RPMI8226 (cell line): ENCODE measurements at places on chromosomes 7 and 10.

DNA sequence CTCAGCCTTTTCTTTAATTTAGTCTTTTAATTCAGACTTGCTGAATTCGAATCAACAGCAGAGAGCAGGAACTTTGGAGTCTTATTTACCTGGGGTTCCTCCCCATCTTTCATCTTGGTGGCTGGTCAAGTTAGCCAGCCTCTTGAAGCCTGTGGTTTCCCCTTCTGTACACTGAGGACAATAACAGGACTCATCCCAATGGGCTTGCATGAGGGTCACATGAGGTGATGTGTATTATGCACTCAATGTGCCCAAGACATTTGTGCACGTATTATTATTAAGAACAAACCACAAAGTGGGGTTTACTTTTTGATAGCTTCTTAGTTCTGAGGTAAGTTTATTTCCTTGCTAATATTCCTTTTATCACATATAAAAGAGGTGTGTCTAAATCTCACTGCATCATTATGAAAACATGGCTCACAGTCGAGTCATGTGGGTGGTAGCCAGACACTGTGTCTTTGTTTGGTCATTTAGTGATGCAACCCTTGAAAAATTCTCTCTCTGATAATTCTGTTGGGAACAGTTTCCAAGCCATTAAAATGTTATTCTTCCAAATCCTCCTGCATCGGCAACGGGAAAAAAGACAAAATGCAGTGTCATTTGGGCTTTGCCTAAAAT, 86.5 kb upstream of the GRB10 start:
- no peak for DNase-seq

DNA sequence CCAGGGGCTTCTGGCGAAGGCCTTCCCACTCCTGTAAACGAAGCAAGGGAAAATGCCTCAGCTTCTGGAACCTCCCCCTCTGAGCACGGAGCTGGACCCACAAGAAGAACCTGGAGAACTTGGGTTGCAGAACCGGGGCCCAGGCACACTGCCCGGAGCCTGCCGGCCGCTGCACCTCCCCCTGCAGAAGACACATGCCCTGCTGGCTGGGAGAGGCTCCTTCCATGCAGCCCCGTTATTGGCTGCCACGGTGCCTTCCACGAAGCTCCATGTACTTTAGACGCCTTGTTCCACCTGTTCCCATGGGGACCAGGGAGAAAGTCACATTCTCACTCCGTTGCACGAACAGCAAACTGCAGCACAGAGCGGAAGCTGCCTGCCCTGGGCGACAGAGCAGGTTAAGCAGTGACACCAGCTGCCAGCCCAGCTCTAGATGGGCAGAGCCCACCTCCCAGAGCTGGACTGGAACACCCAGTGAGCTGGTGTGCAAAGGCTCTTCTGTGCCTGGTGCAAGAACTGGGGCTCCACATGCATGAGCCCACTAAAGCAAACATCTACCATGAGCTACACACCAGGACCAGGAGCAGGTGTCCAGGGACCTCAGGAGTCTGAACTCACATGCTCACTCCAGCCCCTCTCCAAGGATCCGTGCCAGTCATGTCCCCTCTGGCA, 70.1 kb downstream of the TNS3 start:
- DNase-seq: no peak

- no peak for DNase-seq
These were observed 40.8 kb downstream of the ZNF138 start for GRCh38 chr7:64834989-64835388.

DNA sequence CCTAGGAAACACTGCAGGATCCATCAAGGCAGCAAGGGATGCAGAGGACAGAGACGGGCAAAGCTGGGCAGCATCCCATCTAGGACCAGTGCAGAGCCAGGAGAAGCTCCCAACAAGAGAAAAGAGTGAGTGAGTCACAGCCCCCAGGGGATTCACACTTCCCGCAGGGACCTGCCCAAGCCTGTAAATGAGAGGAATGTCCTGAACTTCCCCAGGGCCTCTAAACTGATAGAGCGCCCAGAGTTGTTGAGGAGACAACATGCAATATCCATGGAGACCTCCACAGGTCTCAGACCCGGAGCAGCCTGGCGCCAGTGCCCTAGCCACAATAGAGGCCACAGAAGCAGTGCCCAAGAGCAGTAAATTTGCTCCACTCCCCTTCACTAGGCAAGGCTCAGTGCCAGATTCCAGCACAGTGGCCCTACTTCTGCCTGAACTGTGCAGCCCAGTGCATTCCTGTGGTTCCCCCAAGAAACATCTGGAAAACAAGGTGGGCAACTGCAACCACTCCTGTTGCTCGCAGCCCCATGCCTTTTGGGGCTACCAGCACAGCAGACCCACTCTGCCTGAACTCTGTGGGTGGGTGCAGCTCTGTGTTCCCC, 567.5 kb downstream of the POM121L12 start:
- DNase-seq: no peak

- DNase-seq: no peak
These were observed 153.7 kb downstream of the FANK1 start for GRCh38 chr10:126049759-126050700.

- no peak for DNase-seq
These were observed 293.5 kb upstream of the GALNT17 start for GRCh38 chr7:70838292-70838907.

GRCh38 chr7:117731455-117731854, 141.8 kb downstream of the CTTNBP2 start:
- no peak for DNase-seq

- no peak for DNase-seq
These were observed 103.3 kb upstream of the NFE2L3 start for GRCh38 chr7:26048663-26049062.

DNA sequence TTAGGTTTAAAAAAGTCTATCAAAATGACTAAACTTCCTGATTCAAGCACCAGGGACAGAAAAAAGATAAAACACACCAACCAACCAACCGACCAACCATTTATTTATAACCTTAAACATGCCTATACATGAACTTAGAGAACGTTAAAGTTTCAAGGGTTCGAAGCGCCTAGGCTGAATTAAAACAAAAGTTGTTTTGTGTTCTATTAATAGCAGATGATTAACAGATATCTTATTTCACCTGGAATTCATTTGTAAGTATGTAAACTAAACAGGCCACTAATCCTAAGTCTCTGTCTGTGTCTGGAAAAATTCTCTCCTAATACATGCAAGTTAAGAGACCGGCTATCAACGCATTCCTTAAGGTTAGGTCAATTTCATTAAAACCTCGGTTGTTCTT, 1.4 kb downstream of the BAIAP2L1 start:
- DNase-seq: no peak

- no peak for DNase-seq
These were observed 22.3 kb downstream of the MDFIC start for GRCh38 chr7:114943953-114944744.

DNA sequence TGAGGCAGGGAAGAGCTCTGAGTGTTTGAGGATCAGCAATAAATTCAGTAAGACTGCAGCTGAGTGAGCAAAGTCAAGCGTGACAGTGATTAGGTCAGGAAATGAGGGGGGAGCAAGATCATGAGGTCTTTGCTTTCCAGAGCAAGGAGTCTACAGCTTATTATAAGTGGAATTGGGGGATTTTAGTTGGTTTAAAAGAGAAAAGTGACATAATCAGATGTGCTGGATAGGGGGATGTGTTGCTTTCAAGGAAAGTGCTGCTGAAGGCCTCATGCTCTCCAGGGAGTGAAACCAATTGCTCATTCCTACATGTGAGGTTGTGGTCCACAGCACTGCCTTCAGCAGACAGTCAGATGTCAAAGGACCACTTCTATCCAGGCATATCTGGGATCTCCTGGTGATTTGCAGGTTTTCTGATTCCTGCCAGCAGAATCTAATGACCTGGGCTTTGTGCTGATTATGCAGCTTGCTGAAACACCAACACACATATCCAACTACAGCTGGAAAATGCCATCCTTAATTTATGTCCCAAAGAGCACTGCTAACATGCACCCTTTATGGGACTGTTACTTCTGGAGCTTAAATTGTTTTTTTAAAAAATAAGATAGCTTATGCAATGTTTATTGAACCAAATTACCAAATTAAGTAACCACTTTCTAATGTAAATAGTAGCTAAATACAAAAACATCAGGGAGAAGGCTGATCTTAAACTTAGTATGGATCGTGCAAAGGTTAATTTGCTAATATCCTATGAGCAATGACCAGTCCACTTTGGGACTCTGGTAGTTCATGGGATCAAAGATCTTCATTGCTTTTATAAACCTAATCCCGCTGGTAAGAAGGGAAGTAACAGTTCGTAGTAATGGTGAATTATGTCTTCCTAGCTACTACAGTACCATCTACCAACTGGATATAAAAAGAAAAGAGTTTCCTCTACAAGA, 607.6 kb downstream of the KCNMA1 start:
- no peak for DNase-seq

DNA sequence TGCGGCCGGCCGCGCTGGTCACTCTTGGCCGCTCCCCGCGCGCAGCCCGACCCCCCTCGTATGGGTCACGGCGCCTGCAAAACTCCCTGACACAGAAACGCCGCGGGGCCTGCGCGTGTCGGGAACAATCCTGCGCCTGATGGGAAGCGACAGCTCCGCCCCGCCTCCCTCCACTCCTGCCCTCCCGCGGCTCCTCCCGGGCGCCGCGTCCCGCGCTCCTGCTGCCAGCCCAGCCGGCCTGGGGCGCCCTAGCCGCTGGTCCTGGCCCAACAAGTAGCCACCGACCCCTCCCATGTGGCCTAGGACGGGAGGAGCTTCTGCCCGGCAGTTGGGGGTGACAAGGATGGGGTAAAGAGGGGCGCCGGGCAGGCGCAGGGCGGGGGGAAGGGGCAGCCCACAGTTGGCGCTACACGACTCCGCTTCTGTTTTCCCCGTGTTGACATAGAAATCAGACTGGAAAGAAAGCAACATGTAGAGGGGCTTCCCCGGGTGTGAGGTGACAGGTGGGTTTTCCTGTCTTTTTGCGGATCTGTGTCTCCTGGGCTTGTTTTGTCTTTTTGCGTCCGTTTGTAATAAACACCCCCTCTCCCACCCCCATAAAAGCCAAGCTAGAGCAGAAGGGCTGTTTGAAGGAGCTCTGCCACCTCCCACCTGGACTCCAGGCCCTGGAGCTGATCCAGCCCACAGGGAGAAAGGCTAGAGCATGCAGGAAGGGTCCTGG, 35.1 kb upstream of the PAX2 start:
- DNase-seq: no peak
